HFF-Myc (cell line): ENCODE measurements at places on chromosomes 1 and 21.

GRCh38 chr1:25534410-25534788 is 9.0 kb upstream of the LDLRAP1 start:
- no peak for DNase-seq

GRCh38 chr1:19239876-19240275 is 11.4 kb downstream of the EMC1 start:
- DNase-seq, result no peak

GRCh38 chr1:43039228-43040055 is 80.8 kb upstream of the SLC2A1 start:
- no peak for DNase-seq

DNA sequence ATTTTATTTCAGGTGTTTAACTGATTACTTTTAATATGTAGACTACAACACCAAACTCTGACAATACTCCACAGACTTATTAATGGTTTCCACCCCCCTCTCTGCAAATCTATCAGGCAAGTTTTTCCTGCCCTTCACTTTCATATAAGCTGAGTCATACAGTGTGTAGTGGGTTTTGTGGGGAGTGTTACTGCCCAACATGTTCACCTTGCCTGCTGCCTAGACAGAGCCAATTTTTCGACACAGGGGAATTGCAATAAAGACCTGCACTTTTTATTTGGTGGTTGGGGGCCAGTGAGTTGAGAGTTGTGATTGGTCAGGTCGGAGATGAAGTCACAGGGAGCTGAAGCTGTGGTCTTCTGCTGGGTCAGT is 119.7 kb downstream of the PPIAL4G start:
- no peak for DNase-seq

DNA sequence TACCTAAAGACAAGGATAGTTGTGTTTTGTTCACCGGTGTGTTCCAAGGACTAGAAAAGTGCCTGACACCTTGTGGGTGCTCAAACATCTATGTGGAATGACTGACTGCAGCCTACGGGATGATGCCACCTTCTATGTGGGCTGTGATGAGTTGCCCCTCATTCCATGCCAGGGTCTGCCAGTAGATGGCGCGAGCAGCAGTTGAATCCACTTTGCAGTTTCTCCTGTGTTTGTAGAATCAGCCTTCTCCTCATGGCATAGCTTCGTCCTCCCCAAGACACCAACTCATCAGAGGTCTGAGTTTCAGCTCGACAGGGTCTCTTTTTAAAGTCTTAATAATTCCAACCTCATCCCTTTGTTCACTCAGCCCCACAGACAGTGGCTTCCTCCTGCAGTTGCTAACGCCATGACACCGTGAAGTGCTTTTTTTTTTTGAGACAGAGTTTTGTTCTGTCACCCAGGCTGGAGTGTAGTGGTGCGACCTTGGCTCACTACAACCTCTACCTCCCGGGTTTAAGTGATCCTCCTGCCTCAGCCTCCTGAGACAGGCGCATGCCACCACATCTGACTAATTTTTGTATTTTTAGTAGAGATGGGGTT is 133.7 kb downstream of the CAPN8 start:
- peak; percentile 12 for DNase-seq

- DNase-seq, result no peak
These were observed 763.6 kb downstream of the ADGRL2 start for GRCh38 chr1:82564333-82564732.

- no peak for DNase-seq
These were observed 156.8 kb downstream of the NTPCR start for GRCh38 chr1:233107130-233107660.

GRCh38 chr1:179448437-179449149 is 82.8 kb downstream of the AXDND1 start:
- no peak for DNase-seq

DNA sequence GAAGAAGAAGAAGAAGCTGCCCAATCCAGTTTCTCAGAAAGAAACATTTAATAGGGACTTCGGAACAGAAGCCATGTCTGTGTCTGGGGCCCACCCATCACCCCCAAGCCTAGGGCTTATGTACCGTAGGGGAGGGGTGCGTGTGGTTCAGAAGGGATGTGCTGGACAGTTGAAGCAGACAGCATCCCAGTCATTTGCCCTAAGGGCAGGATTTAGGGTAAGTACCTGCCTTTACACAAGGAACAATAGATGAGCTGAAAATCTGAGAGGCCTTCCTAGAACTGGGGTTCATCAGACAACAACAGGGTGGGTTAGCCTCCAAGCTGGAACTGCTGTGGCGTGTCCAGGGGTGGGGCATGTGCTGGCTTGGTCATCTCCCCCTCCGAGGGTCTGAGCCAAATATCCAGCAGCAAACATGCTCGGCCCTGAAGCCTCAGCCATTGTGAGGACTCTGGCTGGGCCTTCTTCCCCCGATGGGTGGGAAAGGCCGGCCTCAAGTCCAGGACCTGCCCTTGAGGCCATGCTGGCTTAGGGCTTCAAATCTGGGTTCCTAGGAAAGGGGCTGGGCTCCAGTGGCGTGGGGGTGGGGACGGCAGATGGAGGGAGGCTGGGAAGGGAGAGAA is 12.1 kb downstream of the CSTB start:
- DNase-seq, result no peak

GRCh38 chr1:63674865-63675419 is 81.7 kb downstream of the PGM1 start:
- DNase-seq, result no peak

- no peak for DNase-seq
These were observed 37.0 kb upstream of the GORAB start for GRCh38 chr1:170495006-170495405.

DNA sequence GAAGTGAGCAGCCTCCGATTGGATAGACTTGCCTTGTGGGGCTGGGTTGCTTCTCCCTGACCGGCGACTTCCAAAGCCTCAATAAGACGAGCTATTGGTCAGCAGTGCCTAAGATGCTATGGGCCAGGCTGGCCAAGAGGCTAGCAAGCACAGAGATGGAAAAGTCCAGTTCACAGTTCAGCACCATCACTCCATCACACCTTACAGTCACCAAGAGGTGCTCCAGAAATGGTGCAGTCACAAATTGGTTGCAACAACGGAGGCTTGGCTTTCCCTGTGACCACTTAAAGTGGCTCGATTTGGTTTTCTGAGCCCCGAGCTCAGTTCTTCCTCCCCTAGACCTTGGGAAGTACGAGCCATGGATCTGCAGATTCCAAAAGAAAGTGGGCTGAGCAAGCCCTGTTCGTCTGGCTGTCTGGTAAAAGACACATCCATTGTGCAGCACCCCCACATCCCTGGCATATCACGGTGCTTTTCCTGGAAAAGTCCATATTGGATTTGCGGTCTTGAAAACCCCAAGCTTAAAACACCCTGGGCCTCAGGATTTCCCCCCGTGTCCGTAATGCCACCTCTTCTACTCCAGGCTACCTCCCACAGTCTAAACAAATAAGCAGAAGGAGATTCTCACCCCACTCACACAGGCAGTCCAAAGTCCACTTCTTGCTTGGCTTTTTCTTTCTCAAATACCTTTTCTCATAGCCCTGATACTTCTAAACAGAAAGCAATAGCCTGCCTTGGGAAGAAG is 1.3 kb downstream of the SLAMF1 start:
- no peak for DNase-seq

DNA sequence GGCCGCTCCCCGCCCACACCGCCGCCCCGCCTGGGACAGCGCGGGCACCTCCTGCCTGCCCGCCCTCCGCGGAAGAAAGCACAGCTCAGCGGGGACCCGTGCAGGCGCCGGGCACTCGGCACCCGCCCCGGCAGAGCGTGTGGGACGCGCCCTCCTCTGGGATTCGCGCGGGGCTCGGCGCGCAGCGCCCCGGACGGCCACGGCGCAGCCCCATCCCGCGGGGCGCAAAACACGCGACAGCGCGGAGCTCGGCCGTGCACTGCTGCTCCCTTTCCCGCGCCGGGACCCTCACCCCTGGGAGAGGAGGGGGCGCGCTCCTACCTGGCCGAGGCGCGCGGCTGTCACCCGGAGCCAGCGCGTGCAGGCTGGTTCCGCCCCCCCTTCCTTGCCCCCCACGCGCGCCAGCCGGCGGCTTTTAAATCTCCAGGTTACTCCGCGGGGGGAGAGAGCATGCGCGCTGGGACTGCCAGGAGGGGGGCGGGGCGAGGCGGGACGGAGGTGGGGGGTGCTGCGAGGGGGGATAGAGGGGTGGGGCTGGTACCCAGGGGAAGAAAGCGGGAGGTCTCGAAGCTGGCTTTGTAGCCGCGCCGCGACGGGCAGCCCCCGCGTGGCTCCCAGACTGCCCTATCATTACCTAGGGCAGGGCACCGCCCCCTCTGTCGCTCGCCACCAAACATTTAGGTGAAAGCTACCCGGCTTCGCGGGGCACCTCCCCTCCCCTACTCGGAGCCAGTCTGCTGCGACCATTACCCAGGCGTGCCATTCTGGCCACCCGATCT is at the start of gene SLC45A3:
Gene SLC45A3 (minus strand): TSS at position 437 of the 779 bp plus-strand sequence. CDS start 15,853 bp downstream, outside the sequence.
- no peak for DNase-seq

- DNase-seq, result no peak
These were observed 78.9 kb downstream of the OBSCN start for GRCh38 chr1:228286505-228287417.

DNA sequence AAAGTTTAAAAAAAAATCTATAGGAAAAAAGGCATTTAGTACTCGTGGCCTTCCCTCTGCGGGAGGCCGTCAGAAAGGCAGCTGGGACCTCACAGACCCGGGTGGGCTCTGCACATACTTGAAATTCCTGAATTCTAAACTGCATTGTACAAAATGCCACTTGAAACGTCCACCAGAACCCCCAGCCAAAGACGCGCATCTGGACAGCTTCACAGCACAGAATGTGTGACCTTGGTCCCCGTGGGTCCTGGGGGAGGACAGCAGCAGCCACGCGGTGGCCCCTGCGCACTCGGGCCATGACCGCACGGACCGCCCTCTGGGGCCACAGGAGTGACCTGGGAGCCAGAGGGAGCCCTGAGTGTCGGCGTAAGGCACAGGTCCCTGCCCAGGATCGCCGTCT is 20.6 kb upstream of the MRPS14 start:
- no peak for DNase-seq

GRCh38 chr1:47433477-47434050 is 4.3 kb upstream of the FOXD2 start:
- no peak for DNase-seq

DNA sequence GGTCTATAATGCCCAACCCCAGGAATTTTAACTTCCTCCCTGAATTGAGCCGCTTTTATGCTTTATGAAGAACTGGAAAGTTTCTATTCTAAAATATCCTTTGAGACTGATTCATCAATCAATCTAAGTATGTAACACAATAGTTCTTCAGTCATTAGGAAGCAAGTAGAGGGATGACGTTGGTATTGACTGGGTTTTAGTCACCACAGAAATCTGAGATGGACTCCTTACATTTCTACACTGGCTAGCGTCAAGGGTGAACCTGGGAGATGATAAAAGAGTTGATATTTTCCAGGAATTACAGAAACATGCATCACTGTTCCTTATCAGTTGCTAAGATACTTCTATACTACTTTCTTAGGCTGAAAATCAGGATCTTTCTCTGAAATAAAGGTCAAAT is 308.0 kb downstream of the HMCN1 start:
- no peak for DNase-seq

GRCh38 chr1:227742738-227743715 is 7.8 kb downstream of the SNAP47 start:
- no peak for DNase-seq

GRCh38 chr1:160342526-160342925 is 524 bp downstream of the COPA start:
- DNase-seq, result no peak

DNA sequence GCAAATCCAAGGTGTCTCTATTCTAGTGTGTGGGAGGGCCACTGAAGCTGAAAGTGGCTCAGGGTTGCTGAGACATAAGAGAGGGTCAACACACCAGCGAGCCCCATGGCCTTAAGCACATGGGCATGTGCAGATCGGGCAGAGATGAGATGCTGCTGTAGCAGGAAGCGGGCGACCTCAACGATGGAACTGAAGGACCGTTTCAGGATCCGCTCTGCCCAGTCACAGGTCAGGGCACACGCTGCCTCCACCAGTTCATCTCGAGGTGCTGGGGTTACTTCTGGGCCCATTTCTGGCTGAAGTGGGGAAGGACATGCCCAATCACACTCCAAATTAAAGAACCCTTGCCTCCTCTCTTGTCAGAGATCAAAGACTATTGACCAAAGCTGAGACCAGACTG is 3.5 kb downstream of the RFX5 start:
- DNase-seq, result no peak

GRCh38 chr21:37484535-37485474 is 118.2 kb downstream of the DYRK1A start:
- DNase-seq, result no peak

DNA sequence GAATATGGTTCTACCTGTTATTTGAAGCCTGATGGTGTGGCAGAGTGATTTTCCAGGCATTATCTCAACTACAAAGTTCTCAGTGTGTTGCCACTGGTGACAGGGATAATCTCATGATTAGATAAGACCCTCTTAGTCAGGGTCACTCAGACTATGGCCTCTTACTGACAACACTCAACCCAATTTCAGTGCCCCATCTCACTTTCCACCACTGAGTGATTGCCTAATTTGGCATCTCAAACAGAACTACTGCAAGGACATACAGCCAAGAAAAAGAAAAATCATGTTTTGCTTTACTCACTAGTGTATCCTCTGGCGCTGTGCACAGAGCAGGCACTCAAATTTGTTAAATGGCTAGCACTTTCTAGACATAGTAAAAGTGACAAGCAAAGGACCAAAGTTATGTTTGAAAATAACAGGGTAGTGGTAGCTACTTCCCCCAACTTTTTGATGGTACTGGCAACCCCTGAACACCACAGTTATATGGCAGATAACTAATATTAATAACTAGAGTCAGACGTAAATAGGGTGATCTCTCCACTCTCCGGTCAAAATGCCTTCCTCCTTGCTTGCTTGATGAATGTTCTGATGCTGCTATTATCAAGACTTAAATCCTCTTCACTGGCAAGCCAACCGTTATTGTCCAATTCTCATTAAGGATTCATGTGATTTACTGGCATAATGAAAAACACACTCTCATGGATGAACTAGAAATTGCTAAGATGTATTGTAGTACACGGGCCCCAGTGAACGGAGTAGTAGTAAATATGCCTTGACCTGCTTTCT is 37.1 kb upstream of the SLC30A10 start:
- DNase-seq, result no peak

GRCh38 chr1:225460737-225461532 is 33.1 kb upstream of the LBR start:
- DNase-seq, result no peak

DNA sequence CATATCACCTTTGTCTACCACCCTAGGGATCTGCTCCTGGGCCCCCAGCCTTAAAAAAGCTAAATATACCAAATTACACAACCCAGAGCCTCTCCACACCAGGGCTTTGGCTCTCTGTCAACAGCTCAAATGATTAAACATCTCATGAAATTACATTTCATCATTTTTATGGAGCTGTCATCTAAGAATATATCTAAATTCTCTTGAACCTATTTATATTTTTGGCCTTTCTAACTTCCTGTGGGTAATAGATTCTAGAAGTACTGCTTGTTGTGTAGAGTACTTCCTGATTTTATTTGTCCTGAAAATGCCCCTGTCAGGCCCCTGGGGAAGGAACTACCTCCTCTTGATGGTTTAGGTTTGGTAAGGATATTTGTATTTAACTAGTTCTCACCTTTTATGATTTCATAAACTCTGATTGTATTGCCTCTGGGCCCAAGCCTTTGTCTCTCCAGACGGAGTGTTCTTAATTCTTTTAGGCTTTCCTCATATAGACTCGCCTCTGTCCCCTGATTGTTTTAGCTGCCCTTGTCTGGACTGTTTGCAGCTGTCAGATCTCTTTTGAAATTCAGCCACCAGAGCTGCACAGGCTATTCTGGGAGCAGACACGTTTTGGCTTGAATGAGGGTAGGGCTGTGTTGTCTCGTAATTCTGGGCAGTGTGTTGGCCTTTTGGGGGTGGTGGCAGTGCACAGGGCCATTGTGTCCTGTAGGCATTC is 16.6 kb downstream of the MYOG start:
- no peak for DNase-seq

- peak; percentile 63 for DNase-seq
These were observed 220.0 kb downstream of the SETD4 start for GRCh38 chr21:35840197-35840799.
